Lung (tissue), 17 donors: ENCODE measurements at places on chromosomes 6 and 20. TPM values are rescaled to one million over a fixed set of nuclear protein-coding genes. Genes with fewer than 3 reads are reported as not detected.

DNA sequence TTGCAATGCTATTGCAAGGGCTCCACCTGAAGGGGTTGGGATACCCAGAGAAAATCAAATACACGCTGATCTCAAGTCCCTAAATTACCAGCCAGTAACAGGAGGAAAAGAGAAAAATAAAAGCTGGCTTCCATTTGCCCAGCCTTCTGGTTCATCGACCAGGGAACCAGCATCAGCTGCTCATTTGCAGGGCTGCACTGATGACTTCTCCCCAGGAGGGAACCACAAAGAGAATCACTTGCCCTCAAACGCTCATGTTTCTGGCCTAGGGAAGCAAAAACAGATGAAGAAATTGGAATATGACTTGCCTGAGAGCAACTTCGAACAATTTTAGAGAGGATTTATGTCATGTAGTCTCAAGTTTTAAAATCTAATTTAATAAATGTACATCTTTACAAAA lies 119.7 kb downstream of the SH3BGRL2 start:
- DNase-seq, result no peak

- DNase-seq, result no peak
Observed at GRCh38 chr6:139927236-139927635, 552.8 kb upstream of the CITED2 start.

STX11 gene
- 10.6 TPM for total RNA-seq

DNA sequence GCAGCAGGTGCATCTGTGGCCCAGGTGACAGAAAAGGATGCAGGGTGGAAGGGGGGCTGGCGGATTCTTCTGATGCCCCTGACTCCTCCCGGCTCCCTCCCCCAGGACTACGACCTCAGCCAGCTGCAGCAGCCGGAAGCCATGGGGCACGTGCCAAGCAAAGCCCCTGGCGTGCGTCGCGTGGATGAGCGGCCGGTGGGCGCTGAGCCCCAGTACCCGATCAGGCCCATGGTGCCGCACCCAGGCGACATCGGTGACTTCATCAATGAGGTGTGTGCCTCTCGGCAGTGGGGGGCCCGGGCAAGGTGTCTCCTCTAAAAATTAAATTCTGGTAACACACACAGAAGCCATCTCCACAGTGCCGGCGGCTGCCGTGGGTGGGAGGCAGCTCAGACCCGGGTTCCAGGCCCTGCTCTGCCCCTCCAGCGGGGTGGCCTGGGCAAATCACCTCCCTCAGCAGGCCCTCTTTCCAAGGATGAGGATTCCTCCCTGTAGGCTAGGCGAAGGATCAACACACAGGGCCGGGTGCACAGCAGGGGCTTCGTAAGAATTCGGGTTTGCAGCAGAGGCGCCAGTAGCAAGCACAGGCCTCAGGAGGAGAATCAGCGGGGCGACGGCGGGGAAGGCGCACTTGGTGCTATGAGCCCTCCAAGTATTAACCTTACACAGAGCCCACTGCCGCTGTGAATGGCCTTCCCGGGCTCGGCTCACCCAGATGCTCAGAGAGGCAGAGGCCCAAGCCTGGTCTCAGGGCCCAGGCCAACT lies 131.5 kb downstream of the TAF4 start:
- no peak for DNase-seq

PNPLA1 gene
- 1.3 TPM for total RNA-seq

LY6G5B gene
- total RNA-seq, result 13.7 TPM

DNA sequence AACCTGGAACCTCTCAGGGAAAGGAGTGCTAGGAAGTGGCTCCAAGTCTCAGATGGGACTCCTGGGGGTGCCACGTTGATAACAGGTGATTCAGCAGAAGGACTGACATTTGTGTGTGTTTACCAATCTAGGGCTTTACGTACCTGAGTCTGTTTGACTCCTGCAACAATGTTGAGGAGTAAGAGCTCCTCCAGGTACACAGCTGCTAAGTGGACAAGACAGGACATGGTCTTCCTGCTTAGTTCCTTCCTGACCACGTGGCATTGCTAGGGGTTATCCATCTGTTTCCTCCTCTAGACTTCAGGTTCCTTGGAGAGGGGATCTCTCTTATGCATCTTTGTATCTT lies 164.5 kb upstream of the SLC24A3 start:
- no peak for DNase-seq

GRCh38 chr20:23027721-23028120 lies 7.4 kb upstream of the SSTR4 start:
- DNase-seq, result no peak

- DNase-seq, result no peak
Observed at GRCh38 chr20:62246872-62247652, 8.7 kb downstream of the OSBPL2 start.

GRCh38 chr6:41093729-41094128 lies 21.0 kb downstream of the NFYA start:
- DNase-seq, result no peak

- no peak for DNase-seq
Observed at GRCh38 chr20:53718142-53719021, 124.7 kb upstream of the ZNF217 start.

PRR18 gene
- total RNA-seq, result 1.3 TPM

DNA sequence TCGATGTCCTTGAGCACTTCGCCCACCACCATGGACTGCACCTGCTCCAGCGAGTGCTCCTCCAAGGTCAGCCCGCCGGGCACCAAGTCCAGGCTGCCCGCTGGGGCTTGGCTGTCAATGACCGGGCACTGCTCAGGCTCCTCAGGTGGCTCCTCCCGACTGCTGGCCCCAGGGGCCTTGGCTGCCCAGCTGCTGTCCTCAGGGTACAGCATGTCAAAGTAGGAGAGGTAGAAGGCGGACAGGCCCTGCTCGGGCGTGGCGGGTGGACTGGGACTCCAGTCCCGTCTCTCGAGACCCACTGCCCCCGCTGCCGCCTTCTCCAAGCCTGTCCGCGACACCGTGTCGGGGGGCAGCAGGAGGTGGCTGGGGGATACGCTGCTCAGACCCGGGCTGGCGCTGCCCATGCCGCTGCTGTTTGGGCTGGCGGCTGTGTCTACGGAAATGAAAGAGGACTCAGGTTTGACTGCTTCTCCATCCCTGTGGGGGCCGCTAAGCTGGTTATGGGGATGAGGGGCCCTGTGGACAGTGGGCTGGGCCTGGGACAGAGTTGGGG lies 12.0 kb downstream of the SPDEF start:
- DNase-seq, result no peak

CGA gene
- not detected for total RNA-seq

DNA sequence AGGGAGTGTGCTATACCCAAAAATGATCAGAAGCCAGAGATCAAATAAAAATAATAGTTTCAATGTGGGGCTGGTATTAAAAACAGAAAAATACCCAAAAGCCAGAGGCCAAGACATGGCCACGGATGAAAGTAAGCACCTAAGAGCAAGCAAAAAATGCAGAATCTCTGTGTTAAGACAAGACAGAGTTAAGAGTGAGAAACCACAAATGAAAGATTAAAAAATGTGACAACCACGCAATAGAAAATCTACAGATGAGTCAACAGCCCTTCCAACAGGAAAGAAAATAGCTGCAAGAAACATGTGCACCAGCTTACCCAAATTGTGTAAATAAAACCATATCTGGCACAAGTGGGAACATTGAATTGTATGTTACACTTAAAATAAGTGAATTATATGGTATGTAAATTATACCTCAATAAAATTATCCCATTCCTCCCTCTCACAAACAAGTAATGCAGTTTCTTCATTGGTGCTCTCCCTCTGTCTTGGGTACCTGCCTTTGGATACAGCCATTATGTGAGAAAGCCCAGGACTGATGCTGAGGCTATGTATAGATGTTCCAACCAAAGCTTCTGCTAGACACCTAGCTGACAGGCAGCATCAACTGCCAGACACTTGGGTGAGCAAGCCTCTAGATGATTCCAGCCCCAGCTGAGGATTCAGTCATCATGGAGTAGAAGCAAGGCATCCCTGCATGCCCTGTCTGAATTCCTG lies 55.3 kb upstream of the UFL1 start:
- no peak for DNase-seq

GRCh38 chr20:2246069-2246491 lies 49.7 kb upstream of the TGM3 start:
- DNase-seq, result no peak

GRCh38 chr20:10497791-10498190 lies 62.7 kb downstream of the SLX4IP start:
- no peak for DNase-seq

DNA sequence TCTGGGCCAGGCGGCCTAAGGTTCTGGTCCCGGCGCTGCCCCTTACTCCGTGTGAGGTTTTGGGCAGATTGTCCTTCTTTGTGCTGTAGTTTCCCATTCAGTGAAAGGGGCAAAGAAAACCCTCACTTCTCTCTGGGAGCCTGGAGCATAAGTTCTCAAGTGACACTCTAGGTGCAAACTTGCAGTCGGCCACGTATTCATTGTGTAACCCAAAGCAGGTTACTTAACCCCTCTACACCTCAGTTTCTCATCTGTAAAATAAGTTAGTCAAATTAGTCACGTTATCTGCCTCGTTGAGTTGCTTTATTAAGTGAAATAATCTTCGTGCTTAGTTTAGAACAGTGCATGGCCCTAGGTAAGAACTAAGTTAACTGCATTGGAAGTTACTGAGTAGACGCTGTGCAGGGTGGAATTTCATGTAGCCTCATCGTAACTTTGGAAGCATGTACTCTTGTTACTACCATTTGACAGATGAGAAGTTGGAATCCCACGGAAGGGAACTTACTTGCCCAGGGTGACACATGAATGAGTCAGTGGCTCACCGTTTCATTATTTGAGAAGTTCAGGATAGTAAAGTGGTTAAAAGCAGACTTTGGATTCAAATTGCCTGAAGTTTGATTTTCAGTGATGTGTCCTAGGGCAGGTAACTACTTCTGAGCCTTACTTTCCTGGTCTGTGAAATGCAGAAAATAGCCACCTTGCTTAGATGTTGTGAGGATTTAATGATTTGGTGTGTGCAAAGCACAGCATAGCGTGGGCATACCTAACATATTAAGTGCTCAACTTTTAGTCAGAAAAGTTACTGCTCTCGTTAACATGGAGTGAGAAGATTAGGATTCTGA lies 556 bp upstream of the MROH8 start:
- DNase-seq, result no peak

GRCh38 chr6:133241901-133242636 lies 912 bp downstream of the EYA4 start:
- DNase-seq, result peak; percentile 64

GRCh38 chr6:42520786-42521607 lies 42.8 kb upstream of the UBR2 start:
- DNase-seq, result no peak

DNA sequence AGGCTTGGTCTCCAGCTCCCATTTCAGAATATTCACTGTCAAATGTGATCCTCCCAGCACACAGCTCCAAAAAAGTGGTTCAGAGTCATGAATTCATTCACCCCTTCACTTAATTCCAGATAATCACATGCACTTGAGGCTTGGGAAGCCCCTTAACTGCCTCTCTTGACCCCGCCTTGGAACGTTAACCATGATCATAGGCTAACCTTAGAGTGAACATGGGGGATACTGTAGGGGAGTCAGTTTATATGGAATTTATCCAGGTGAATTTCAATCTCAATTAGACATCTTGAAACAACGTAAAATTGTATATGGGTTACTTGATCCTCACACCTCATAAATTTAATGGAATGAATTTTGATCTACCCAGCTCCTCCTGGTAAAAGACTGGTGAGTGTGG lies 346.8 kb upstream of the ARID1B start:
- no peak for DNase-seq

MYLK2 gene
- 0.28 TPM for total RNA-seq

DNA sequence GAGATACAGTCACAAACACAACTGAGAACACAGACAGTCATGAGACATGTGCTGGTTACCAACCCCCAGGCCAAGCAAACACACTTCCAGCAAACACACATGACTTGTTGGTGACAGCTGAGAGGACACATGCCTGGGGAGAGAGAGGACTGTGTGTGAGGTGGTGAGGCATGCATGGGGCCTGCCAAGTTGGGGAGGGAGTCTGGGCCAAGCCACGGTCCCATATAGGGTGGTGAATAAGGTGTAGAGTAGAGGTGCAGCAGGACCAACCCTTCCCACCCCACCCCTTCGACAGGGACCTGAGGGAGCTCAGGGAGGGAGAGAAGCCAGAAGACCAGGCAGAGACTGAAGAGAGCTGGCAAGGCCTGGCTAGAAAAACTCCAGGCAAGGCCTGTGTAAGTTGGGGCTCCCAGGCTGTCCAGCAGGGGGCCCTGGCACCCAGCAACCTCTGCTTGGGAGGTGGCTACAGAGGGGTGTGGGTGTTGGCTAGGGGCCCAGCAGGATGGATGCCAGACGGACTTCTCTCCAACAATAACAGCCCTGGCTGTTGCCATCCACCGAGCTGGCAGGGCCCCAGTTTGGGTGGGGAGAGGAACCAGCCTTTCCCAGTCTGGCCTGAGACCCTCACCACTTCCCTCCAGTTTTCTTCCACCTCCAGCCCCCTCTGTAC lies 2.0 kb upstream of the SLC29A1 start:
- peak; percentile 87 for DNase-seq

PRL gene
- total RNA-seq, result 0.18 TPM

- no peak for DNase-seq
Observed at GRCh38 chr6:163776196-163776905, 361.8 kb downstream of the QKI start.

- DNase-seq, result no peak
Observed at GRCh38 chr20:53844259-53844658, 226.1 kb downstream of the BCAS1 start.

OR2B6 gene
- not detected for total RNA-seq

LSM14B gene
- total RNA-seq, result 41.7 TPM

DNA sequence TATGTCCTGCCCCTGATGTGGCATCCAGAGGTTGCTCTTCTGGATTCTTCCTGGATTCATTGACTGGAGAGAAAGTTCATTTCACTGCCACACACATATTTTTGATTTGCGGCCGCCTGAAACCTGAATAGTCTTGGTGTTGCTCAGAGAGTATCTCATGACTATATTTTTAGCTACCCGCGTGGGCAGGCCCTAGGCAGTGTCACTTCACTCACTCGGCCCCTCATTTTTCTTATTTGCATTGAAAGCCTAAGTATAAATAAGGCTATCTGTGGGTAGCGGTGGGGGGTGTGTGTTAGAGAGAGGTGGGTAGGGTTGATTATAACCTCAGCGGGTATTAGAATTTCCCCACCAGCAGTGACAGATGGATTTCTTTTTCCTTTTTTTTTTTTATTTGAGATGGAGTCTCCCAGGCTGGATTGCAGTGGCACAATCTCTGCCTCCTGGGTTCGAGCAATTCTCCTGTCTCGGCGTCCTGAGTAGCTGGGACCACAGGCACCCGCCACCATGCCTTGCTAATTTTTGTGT lies 113.5 kb downstream of the JARID2 start:
- DNase-seq, result no peak

DNA sequence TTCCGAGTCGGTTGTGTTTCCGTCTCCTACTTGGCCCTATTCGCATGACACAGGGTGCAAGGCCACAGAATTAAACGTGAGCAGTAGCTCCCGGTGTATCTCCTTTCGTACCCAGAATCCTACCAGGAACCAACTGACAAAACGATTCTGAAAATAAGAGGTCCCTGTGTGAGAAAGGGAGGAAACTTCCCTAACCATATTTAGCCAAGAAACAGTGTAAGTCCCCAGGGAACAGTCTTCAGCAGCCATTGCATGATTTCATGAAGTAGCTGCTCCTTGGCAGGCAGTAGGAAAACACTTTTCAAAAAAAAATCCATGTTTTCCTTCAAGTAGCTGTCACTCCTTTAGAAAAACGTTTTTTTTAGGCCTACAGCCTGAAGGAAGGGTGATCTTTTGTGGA lies 46.9 kb downstream of the PDE10A start:
- DNase-seq, result peak; percentile 46

GRCh38 chr6:90413867-90414266 lies 117.2 kb upstream of the BACH2 start:
- DNase-seq, result peak; percentile 78

GRCh38 chr20:60123096-60123495 lies 164.9 kb downstream of the CDH26 start:
- DNase-seq, result no peak
